Activated T-cell treated with anti-CD3 and anti-CD28 coated beads, Interleukin-2, amount 50 U/mL, for 24 hours (primary cell): ENCODE measurements at places on chromosomes 6 and 20.

GRCh38 chr6:82842721-82843120 is 222.9 kb downstream of the UBE3D start:
- no peak for DNase-seq

DNA sequence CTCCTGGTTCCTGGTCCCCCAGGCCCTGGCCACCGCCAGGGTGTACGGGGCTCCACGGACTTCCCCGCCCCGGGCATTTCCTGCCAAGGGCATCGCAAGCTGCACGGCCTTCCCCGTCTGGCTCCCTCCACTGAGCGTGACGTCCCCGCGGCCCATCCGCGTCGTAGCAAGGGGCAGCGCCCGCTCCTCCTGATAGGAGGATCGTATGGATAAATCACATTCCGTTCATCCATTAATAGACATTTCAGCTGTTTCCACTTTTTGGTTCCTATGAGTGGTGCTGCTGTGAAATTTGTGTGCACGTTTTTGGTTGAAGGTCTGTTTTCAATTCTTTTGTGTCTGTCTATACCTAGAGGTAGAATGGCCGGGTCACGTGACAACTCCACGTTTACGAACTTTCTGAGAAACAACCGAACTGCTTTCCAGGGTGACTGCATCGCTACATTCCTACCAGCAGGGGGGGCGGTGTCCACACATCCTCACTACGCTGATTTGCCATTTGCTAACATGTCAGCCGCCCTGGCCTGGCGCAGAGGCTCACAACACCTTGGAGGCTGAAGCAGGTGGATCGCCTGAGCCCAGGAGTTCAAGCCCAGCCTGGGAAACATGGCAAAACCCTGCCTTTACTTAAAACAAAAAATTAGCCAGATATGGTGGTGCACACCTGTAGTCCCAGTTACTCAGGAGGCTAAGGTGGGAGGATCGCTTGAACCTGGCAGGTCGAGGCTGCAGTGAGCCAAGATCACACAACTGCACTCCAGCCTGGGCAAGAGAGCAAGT is 37.7 kb downstream of the KCNQ2 start:
- peak; percentile 83 for DNase-seq

- no peak for DNase-seq
These were observed 69.0 kb downstream of the SLC22A3 start for GRCh38 chr6:160417146-160417545.

GRCh38 chr20:4060064-4060795 is 44.9 kb upstream of the RNF24 start:
- DNase-seq = no peak

- DNase-seq = no peak
These were observed 2.8 kb downstream of the CDC25B start for GRCh38 chr20:3798908-3799248.

- DNase-seq = no peak
These were observed 4.6 kb upstream of the SFT2D1 start for GRCh38 chr6:166346965-166347364.

- no peak for DNase-seq
These were observed 254.3 kb downstream of the THBS2 start for GRCh38 chr6:168999392-168999791.

DNA sequence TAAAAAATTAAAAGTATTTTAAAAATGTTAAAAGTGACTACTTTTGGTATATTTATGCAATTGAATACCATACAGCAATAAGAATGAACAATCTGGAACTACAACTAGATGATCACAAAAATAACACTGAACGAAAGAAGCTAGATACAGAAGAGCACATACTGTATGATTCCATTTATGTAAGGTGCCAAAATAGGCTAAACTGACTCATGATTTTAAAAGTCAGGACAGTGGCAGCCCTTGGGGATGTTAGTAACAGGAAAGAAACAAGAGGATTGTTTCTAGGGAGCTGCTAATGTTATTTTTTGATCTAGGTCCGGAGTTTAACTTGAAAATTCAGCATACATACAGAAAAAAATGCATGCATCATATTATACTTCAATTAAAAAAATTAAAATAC is 42.3 kb downstream of the KIF13A start:
- no peak for DNase-seq

GRCh38 chr6:106107043-106107613 is 21.0 kb downstream of the PRDM1 start:
- no peak for DNase-seq

- DNase-seq = peak; percentile 8
These were observed 313.2 kb upstream of the JARID2 start for GRCh38 chr6:14932485-14933182.

GRCh38 chr6:40383348-40384115 is 203.6 kb downstream of the LRFN2 start:
- no peak for DNase-seq

GRCh38 chr20:24470746-24471582 is 1.5 kb downstream of the SYNDIG1 start:
- DNase-seq = no peak

GRCh38 chr6:158561321-158561884 is 1.5 kb downstream of the TMEM181 start:
- no peak for DNase-seq

GRCh38 chr20:17460119-17460518 is 71.1 kb downstream of the BFSP1 start:
- no peak for DNase-seq

DNA sequence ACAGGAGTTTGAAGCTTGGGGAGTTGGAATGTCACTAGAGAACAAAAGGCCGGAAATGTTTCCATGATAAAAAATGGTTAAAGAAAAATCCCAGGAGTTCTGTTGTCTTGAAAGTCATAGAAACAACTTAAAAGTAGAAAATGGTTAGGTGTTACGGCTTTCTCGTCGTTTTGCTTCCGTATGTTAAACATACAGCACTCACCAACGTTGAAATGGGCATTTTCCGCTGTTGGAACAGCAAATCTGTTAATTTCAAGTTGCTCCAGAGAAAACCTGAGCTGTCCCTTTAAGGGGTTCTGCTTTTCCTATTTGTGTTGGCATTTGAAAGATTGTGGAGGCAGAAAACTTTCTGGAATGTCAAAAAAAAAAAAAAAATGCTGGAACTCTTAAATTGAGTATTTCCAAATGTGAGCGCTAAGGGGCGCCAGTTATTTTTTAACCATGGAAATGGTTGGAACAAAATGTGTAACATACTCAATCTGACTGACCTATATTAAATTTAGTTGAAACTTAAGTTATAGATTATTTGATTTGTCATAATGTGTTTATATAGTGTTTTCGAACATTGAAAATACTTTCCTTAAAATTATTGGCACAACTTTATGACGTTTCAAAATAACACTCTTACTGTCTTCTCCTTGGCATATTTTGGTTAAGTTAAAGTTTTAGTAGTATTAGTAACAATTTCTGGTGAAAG is 2.2 kb downstream of the QKI start:
- no peak for DNase-seq

GRCh38 chr6:25042536-25042935 is 106.8 kb upstream of the RIPOR2 start:
- no peak for DNase-seq

- no peak for DNase-seq
These were observed 1.4 kb downstream of the SOX12 start for GRCh38 chr20:326645-327185.

GRCh38 chr20:23493172-23493772 is 2.4 kb downstream of the CST8 start:
- no peak for DNase-seq

- DNase-seq = no peak
These were observed 57.7 kb upstream of the PBOV1 start for GRCh38 chr6:138275976-138276375.

GRCh38 chr6:164216368-164216767 is 801.9 kb downstream of the QKI start:
- DNase-seq = no peak

- DNase-seq = peak; percentile 76
These were observed 192.0 kb downstream of the PREX1 start for GRCh38 chr20:48635791-48636267.

DNA sequence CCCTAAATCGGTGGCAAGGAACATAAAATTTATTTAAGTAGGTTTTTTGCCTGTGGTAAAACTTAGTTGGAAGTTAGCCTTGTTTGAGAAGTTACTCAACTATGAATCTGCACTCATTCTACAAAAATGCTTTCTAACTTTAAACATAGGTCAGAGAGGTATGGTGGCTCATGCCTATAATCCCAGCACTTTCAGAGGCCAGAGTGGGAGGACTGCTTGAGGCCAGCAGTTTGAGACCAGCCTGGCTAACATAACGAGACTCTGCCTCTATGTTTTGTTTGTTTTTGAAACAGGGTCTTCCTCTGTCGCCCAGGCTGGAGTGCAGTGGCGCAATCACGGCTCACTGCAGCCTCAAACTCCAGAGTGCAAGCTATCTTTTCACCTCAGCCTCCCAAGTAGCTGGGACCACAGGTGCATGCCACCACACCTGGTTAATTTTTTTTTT is 16.2 kb downstream of the USP49 start:
- no peak for DNase-seq

GRCh38 chr6:107495196-107495643 is 5.3 kb downstream of the SOBP start:
- DNase-seq = no peak

DNA sequence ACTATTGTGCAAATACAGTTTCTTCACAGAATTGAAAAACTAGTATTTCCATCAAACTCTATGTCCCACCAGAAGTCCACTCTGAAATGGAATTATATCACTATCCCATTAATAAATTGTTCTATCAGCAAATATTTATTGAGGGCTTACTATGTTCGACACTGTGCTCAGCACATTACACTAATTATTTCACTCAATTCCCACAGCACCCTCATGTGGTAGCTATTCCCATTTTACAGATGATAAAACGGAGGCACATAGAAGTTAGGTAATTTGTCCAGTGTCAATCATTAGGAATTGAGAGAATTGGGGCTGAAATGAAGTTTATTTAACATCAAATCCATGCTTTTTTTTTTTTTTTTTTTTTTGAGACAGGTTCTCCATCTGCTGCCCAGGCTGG is 52.5 kb downstream of the MKKS start:
- no peak for DNase-seq

DNA sequence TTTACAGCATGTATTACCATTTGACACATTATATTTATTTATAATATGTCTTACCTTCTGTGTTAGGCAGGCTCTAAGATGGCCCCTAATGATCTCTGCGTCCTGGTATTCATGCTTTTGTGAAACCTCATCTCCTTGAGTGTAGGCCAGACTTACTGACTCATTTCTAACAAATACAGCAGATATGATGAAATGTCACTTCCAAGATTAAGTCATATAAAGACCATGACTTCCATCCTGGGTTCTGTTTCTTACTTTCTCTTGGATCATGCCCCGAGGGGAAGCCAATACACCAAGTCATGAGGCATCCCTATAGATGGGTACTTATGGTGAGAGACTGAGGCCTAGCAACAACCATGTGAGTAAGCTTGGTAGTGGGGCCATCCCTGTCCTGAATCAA is 30.2 kb downstream of the ZHX3 start:
- no peak for DNase-seq
